ENCODE measurements at places on chromosomes 7 and 10.

DNA sequence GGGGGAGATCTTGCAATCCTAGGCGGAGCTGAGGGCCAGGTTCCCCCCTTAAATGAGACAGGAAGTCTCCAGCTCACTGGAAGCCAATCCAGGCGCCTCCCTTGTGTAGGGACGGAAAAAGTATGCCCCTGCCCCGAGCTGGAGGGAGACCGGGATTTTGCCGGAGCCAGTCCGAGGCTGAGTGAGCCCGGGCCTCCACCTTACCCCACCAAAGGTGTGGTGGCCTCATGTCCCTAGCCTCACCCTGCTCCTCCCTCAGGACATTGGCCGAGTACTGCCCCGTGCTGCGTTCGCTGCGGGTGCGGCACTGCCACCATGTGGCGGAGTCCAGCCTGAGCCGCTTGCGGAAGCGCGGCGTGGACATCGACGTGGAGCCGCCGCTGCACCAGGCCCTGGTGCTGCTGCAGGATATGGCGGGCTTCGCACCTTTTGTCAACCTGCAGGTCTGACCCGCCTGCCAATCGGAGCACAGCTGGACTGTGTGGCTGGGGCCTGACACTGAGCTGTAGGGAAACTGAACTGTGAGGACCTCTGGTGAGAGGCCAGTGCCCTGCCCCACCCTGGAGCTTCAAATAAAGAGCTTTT is 2.0 kb downstream of the FBXL15 start:
- DNase-seq = no peak

DNA sequence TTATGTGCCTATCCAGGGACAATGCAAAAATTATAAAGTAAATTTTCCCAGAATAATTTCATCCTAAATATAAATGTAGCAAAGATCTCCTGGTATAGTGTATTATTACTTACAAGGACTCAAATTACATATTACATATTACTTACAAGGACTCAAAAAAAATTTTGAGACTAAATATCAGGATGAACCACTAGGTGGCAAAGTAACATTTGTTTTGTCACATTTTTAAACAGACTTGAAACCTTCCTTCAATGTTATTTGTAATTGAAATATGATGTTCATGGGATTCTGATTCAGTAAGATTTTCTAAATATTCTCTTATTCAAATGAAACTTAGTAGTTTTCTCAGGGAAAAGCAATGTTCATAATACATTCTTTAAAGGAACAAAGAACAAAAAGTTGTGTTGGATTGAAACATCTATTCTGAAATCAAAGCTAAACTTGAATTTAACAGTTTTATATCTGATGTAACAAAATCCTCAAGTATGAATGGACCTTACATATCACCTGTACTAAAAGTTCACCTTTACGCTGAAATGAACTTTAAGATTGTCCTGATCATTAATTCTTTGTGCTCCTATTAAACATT is 74.3 kb upstream of the GNAI1 start:
- DNase-seq = no peak

GRCh38 chr10:32961895-32962369 is 3.9 kb upstream of the ITGB1 start:
- DNase-seq = no peak

GRCh38 chr7:140568021-140568813 is 72.4 kb downstream of the DENND2A start:
- DNase-seq = no peak

DNA sequence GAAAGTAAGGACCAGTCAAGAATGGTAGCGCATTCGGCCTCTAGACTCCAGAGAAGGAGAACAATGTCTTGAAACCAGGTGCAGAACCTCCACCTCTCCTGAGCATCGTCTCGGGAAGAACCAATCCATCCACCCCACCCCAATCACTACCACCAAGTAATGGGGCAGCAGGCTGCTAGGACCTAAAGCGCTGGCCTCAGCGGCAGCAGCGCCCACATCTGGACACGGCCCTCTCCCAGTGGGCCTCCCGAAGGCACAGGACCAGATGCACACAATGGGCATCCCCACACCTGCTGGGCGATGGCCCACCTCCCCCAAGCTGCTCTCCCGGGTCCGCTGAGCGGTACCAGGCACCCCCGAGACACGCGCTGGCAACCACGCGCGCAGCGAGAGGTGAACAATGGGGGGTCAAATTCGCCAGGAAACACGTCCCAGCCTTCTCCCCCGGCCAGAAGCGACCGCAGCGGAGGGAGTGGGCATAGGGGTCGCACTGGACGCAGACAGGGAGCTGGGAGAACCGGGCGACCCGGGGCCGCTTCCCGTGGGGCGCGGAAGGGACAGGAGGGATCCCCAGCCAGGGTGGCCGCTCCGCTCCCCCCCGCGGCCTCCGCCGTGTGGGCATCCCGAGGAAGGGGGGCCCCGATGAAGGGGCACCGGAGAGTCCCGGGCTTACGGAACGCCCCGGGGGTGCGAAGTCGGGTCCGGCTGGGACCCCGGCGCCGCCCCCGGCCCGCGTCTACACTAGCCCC is 506 bp downstream of the CTTNBP2 start:
- DNase-seq = no peak

GRCh38 chr10:132264306-132264950 is 43.3 kb downstream of the STK32C start:
- no peak for DNase-seq

DNA sequence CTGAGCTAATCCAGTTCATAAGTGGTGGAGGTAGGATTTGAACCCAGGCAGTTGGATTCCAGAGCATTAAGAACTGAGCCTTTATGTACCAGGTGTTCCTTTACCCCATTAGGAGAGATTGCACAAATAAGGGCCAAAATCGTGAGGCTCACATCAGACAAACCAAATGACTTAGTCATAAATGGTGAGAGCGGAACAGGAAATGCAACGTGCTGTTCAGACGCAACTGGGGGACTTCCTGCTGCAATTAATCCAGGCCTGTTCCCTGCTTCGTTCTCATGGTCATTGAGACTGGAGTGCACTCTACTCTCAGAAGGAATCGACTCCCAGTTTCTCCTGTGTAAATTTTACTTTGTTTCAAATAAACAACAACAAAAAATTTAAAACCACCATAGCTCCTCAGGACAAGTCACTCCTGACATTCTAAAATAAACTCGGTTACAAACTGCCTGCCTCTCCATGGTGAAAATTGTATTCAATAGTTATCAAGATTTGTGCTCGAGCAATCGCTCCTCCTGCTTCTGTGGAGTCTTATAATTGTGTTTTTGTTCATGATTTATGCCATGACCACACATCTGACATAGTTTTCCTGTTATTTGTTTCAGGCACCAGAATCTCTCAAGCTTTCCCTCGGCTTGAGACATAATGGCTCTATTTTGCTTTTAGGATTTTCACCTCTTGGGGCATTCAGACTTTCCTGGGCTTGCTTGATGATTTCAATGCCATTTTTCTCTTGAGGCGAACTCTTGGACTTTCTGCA is 115.3 kb upstream of the BMPER start:
- DNase-seq = no peak

DNA sequence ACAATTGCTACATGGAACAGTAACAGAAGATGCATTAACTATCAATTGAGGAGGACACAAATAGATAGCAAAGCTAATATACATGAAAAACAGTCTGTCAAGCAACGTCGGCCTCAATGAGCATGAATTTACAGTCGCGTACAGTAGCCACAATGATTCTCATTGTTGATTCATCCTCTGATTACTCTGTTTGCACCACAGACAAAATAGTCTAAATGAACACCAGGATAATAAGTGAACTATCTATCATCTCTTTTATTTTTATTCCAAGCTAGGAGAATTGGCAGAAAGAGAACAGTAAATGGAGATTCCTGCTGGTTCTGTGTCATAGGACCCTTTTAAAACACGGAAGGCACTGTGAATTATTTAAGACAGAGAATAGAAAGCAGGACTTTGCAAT is 108.5 kb downstream of the EVX1 start:
- DNase-seq = no peak

- no peak for DNase-seq
Measured at GRCh38 chr10:130784326-130784725, 527.2 kb downstream of the TCERG1L start.

GRCh38 chr10:79229071-79229541 is 118.2 kb upstream of the PPIF start:
- DNase-seq = no peak

DNA sequence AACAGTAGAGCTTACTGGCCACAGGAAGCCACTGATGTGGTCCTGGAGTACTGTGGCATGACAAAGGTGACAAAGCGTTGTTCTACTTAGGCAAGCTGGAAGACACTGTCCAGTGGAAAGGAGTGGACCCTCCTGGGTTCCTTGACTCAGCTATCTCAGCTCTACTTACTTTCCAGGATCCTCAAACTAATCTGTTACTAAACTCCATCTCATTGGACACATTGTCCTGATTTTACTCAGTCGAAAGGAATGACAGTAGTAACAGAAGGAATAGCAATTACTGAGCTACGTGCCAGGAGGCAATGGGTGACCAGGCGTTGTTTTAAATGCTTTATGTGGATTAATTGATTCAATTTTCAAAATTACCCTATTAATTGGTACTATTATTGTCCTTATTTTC is 41.6 kb downstream of the ABLIM1 start:
- no peak for DNase-seq

DNA sequence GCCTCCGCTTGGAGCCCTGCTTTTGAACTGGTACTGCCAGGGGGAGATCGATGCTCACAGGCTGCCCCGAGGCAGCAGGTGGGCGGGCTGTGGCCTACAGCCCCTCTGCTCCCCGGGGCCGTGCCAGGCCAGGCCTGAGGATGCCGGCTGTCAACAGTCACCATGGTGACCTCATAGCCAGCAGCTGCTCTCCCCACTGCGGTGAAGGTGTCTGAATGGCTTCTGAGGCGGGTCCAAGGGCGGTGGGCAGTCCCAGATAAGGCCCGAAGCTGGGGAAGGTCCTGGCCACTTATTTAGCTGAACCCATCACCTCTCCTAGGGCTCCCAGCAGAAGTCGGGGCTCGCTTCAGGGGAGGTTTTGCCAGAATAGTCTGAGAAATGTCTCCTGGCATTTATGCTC is 179.3 kb downstream of the ARHGAP12 start:
- no peak for DNase-seq

DNA sequence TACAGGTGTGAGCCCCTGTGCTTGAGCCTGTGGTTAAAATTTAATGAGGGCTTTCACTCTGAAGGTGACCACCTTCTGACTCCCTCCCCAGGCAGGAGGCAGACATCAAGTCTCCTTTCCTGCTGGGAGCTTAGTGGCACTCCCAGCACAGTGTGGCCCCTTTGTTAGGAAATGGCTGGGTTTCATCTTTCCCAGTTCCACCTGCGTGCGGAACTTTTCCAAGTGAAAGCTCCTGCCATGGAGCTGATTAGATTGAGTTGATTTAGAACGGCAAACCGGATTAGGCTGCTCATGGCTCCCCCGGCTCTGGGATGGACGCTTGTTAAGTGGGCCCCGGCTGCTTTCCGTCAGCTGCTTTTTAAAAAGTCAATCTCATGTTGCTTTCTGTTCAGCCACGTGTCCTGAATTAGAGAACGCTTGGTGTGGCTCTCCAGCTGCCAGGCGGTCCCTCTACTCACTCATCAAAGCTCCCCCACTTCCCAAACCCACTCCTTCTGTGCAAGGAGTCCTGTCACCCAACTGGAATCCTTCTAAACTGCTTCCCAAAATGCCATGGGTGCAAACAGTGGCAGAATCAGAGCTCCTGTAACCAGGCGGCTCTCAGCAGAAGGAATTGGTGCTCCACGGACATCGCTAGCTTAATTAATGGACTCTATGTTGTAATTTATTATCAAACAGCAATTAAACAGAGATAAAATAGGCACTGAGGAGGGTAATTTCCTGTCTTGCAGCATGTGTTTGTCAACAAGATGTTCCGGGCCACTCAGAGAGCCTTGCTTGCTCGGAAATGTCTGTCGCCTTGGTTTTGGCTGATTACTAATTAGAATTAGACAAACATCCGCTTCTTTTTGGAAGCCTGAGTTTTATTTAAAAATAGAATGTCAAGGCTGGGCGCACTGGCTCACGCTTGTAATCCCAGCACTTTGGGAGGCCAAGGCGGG is 551.2 kb downstream of the GALNT17 start:
- no peak for DNase-seq

DNA sequence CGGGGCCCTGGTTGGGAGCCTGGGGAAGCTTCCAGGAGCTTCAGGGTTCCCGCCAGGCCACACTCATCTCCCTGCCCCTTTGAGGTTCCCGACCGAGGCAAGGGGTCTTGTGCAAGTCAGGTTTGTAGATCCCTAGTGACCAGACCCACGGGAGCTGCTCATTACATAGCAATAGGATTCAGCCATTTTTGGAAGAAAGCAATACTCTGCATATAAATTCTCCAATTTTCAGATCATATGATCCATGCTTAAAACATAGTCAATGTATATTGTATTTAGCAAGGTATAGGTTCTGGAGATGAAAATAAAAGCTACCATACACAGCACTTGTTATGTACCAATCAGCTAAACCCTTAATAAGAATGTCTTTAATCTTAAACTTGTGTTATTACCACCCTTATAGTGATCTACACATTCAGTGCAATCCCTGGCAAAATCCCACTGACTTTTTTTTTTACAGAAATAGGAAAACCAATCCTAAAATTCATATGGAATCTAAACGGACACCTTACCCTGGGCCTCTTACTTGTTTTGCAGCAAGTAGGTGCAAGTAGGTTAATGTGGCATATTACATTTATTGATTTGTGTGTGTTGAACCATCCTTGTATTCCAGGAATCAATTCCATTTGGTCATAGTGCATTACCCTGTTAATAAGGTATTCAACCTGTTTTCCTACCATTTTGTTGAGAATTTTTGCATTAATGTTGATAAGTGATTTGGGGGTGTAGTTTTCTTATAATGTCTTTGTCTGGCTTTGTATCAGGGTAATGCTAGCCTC is 13.8 kb upstream of the FKBP9 start:
- DNase-seq = no peak

- no peak for DNase-seq
Measured at GRCh38 chr7:3510101-3511020, 209.3 kb downstream of the SDK1 start.

DNA sequence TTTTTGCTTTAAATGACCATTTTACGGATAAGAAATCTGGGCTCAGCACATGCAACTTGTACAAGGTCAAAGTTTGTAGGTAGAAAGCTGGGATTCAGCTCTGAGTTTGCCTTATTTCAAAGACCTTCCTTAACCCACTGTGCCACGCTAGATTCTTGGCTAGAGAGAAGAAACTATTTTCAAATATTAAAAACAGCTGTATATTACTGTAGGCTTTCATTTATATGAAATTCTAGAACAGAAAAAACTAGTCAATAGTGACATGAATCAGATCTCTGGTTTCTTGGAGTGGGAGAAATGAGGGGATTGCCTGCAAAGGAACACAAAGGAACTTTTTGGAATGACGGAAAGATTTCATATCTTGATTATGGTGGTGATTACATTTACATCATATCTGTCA is 53.0 kb upstream of the C1GALT1 start:
- no peak for DNase-seq

- no peak for DNase-seq
Measured at GRCh38 chr10:98067165-98067564, 36.7 kb upstream of the CRTAC1 start.

DNA sequence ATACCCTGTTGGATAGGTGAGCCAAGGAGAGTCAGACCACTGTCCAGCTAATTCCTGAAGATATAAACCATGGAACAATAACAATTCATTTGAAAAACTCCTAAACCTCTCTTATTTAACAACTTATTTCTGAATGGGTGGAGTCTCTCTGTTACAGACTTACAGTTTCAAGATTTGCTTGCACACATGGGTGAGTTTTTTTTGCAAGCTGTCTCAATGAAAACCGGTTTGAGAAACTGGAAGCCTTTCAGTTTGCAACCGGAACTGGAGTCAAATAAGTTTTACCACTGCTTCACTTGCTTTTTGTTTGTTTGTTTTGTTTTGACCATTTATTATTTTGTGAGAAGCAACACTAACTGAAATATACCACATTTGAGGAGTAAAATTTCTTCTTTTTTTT is 243.8 kb downstream of the MTERF1 start:
- DNase-seq = no peak
